H7 (cell line): ENCODE measurements at places on chromosomes 16 and 17.

- DNase-seq = no peak
These were observed 999 bp downstream of the MARF1 start for GRCh38 chr16:15641753-15642556.

DNA sequence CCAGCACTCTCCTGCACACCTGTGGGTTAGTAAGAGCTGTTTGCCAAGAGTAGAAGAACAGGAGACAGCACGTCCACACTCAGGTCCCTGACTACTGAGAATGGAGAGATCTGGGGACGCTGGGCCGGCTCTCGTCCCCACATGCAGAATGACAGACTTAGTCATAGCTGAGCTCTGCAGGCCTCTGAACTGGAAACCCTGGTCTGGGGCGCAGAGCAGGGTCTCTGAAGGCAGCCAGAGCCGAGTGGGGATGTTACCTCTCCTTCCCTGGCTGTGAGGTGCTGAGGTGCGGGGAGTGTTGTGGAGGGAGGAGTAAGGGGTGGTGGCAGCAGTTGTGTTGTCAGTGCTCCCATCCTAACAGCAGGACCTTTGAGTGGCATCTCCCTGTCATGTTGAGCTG lies 7.2 kb upstream of the JPT2 start:
- no peak for DNase-seq

- DNase-seq = no peak
These were observed 5.2 kb downstream of the RAB40B start for GRCh38 chr17:82693168-82693867.

- DNase-seq = no peak
These were observed 10.5 kb downstream of the MMP28 start for GRCh38 chr17:35784895-35785294.

DNA sequence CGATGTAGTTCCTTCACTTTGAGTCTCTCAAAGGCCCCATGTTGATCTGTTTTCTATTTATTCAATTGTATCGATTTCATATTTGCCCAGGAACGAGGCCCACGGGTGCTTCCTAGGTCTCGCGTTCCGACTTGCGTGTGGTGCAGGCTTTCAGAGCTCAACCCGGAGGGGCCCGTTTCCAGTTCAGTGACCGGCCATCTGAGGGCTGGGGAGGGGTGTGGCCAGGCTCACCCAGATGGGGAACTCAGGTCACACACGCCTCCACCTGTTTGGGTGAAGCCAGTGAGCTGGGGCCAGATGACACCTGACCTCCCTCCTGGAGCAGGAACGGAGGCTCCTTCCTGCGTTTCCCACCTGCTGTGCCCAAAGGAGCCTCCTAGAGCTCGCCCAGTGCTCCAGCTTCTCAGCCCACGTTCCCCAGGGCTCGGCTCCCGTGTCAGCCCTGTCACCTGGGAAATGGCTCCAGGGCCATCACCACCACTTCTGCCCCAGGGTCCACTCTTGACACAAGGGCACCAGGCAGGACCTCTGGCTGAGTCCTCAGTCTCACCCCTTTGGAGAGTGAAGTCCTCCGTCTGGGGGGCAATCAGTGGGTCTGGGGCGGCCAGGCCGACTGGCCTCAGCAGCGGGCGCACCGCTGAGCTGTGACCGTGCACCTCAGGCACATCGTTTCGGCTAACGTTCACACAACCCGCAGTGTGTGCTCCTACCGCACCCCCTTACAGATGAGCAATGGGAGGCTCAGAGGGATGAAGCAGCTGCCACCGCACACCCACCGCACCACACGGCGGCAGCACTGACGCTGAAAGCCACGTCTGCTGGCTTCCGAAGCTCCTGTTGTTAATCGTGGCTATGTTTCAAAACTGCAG lies 18.0 kb downstream of the FOXF1 start:
- DNase-seq = peak; percentile 78
